Germinal center (tissue), 1 donor: ENCODE measurements at places on chromosomes 13 and 19.

DNA sequence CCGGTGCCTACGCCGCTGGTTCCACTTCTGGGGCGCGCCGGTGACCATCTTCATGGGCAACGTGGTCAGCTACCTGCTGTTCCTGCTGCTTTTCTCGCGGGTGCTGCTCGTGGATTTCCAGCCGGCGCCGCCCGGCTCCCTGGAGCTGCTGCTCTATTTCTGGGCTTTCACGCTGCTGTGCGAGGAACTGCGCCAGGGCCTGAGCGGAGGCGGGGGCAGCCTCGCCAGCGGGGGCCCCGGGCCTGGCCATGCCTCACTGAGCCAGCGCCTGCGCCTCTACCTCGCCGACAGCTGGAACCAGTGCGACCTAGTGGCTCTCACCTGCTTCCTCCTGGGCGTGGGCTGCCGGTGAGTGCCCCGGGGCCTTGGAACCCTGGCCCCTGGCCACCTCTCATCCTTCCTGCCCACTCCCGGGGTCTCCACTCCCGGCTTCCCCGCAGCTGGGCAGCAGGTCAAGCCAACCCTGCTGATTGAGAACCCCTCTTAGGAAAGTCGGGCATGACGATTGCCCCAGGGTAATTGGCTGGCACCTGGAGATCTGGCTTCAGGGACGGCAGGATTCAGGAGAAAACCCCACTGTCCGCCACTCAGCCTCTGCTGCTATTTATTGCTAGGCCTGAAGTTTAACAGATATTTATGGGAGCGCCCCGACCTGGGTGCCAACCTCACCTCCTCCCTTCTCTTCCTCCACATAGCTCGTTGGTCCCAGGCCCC is 39.1 kb downstream of the TRPM4 start:
- no peak for DNase-seq

DNA sequence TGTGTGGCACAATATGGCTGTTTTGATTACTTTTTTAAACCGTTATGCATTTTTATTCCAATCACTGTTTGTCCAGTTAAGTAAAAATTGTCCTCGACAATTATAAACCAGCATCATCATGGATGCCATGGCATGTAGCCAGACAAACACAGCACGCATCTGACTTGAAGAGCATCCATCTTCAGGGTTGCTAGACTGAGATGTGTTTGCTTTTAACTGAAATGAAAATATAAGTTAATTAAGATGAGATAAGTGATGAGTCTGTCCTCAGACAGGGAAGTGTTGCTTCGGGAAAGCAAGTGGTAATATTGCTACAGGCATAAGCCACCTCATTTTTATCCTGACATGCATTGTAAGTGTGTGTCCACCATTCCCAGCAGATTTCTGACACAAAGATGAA is 92.8 kb upstream of the TPP2 start:
- no peak for DNase-seq

DNA sequence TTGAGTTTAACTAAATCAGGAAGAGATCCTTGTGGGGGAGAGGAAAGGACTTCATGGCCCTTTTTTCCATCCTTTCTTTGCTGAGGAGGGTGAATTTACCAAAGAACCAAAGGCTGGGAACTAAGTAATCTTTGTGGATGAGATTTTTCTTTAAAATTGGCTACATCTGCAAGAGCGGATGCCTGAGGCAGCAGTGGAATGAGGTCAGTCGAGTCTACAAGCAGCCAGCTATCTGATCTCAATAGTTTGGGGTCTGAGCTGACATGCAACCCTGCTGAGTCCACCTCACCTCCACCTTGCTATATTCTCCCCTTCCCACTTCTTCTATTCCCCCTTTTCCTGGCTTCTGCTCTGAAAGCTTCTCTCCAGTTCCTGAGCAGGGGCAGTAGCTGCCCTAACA is 3.6 kb upstream of the DNAJC15 start:
- no peak for DNase-seq

DNA sequence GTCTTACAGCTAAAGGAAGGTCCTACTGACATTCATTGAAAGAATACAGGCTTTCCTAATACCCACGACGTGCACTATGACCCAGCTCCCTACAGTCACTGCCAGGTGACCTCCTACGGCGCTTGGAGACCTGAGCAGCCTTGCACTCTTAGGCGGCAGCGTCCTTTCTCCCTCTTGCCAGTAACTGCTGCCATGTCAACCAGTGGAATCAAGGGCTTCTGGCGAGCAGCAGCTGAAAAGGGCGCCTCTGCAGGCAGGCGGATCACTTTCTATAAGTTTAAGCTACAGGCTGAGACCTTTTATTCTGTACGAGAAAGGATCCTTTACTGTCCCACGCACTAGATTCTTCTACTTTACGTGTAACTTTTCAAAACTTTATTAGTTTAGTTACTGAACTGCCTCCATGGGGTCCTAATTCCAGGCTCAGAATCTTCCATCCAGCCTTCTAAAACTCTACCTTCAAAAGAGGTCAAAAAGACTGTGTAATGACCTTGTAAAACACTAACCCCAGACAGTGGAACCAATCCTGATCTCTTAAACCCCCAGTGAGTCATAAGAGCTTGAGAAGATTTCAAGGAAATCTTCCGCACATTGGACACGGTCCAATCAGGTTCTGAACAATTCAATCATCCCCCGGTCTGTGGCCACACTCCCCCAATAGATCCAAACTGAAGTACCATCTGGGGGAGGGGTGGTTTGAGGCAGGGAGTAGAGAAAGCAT is 1.9 kb downstream of the KCTD12 start:
- peak; percentile 26 for DNase-seq

GRCh38 chr13:45104261-45104660 is 16.0 kb upstream of the GTF2F2 start:
- DNase-seq = no peak

DNA sequence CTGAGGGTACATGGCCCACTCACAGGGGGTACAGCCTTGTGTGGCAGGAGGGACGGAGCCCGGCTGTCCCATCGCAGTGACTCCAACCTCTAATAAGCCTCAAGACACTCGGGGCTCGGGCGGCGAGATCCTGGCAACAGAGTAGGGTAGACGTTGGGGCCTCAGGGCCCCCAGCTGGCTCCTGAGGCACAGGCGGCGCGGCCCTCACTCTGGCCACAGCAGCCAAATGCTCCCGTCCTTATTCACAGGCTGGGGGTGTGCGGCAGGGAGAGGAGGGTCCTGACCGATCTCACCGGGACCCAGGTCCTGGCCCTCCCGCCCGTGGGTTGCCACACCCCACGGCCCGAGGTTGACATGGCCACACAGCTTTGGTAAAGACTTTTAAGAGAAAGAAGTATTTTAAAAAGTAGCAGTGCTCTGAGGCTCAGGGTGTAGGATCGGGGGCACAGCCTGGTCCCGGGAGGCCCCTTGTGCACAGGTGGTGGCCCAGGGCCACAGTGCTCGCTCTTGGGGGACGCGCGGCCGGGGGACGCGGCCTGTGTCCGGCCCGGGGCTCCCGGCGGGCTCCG is 7.6 kb downstream of the SLC39A3 start:
- DNase-seq = no peak

- no peak for DNase-seq
These were observed at the start of gene SCGB2B2 for GRCh38 chr19:34676697-34677385. SCGB2B2 (minus strand) TSS chr19:34677159; CDS start chr19:34594563, 82,596 bp downstream.

DNA sequence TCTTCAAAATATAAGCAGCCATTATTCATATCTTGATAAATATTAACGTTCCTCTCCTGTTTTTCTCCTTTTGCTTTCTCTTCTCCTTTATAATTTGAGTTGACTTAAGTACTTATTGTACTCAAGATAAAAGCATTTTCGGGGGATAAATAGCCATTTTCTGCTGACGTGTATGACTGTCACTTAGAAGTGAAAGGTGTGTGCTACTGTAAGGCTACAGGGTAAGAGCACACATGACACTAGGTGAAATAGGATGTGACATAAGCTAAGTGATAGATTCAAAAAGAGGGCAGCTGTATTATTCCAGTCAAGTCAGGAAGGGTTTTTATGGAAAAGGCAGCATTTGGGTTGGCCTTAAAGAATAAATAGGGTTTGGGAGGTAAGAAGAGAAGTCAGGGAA is 128.5 kb downstream of the GPC6 start:
- DNase-seq = no peak

DNA sequence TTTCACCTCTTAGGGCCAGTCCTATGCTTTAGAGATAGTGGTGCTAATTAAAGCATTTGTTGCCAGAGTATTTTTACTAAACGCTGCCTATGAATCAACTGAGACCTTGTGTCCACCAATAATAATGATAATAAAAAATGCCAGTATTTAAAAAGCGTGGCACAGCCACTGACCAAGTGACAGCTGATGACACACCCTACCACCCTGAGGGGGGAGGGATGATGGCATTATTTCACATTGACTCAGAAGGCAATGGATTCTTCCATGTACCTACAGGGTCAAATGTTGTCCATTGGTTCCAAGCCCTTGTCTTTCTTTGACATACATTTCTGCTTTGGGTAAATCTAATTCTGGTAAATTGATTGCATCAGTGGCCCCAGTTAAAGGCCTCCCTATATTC is 384.4 kb downstream of the DLEU7 start:
- no peak for DNase-seq

- DNase-seq = no peak
These were observed 6.3 kb upstream of the ZNF358 start for GRCh38 chr19:7509625-7510024.

DNA sequence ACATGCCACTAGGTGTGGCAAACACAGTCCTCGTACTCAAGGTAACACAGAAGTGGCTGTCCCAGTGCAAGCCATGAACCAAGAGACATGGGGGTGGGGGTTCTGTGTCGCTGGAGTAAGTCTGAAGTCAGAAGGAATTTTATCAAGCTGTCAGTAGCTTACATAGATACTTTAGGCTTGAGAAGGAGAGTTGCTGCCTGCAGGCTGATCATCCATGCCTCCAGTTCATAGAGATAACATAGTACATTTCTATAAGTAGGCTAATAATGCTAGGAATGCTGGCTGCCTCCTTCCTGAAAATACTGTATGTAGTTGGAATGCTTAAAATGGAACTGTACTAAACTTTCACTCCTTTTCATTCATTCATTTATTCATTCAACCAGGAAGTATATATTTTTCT is 70.1 kb downstream of the CAB39L start:
- no peak for DNase-seq

DNA sequence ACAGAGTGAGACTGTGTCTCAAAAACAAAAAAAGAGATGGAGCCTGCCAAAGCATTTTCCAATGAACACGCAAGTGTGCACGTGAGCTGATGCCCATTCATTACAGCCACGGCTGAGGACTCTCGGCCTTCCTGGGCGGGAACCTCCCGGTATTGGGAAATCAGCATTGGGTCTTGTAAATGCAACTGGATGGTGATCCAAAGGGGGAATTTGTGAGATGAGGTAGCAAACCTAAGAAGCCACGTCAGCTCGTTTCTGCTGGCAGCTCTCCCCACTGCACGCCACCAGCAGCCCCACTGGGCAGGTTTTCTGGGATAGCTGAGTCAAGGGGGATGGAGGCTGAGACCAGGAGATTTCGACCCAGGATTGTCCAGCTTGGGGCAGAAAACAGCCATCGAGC is 11.5 kb downstream of the C13orf46 start:
- no peak for DNase-seq

DNA sequence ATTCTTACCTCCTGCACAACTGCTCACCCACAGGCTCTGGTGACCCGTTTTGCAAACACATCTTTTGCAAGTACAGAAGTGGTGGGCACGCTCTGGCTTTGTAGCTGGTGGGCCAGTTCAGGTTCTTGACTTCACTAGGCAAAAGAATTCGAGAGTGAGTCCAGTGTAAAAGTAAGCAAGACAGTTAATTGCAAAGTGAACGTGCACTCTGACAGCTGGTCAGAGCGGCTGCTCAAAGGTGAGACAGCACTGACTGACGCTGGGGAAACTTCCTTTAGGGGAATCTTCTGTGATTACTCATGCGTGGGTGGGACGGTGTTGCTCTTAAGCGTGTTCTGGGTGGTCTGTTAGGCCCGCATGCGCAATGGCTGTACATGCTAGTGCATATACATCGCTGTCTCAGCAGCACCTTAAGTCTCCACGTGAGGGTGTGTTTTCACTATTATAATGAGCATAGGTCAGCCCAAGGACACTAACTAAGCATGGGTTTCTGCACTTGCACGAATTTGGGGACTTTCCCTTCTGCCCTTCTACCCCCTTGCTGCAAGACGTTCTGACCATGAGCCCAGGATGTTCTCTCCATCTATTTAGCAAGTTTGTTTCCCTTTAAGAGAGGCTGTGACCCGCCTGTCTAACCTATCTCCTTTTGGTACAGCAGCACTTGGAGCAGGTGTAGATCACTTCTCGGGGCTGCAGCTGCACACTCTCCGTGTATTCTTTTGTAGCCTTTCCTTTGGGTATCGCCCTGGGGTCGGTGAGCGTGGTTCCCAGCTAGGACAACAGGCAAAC is 30.2 kb upstream of the CD33 start:
- DNase-seq = no peak

- DNase-seq = no peak
These were observed 164.4 kb downstream of the USP12 start for GRCh38 chr13:27007166-27007565.

DNA sequence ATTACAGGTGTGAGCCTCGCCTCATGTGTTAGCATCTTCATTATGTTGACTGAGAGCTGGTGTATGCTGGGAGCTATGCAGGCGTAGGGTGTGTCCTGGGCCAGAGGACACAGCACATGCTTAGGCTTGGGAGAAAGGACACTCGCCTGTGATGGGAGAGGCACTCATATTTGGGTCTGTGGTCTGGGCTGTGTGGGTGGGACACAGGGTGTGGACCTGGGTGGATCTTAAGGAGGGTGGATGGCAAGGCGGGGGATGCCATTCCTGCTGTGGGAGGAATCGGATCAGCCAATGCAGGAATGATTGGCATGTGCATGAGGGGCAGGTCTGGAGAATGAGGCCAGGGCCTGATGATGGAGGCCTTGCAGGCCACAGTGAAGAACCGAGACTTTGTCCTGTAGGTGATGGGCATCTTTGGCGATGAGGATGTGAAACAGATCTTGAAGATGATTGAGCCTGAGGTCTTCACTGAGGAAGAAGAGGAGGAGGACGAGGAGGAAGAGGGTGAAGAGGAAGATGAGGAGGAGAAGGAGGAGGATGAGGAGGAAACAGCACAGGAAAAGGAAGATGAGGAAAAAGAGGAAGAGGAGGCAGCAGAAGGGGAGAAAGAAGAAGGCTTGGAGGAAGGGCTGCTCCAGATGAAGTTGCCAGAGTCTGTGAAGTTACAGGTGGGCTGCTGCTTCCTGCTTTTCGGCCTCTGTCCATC is 55.4 kb downstream of the RYR1 start:
- DNase-seq = no peak

DNA sequence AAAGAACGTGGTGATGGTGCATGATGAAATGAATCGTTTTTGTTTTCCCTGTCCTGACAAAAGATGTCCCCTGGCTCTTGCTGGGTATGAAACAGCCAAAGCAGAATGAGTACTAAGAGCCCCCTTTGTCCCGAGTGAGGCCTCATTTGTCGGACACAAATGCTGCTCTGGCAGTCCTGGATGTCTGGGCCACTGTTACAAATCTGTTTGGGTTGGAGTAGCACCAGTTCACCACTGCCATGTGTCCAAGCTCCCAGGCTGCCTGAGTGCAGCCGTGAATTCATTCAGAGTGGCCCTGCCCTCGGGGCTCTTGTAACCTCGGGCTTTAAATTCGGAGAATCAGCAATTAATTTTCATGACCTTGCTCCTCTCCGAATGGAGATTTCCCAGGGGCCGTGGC is 182.4 kb downstream of the NUFIP1 start:
- DNase-seq = no peak

GRCh38 chr13:41512441-41512840 is 55.1 kb downstream of the RGCC start:
- peak; percentile 31 for DNase-seq

GRCh38 chr13:100521851-100522617 is 66.6 kb downstream of the GGACT start:
- no peak for DNase-seq
